Stimulated activated CD8-positive, alpha-beta memory T cell treated with anti-CD3 and anti-CD28 coated beads, Interleukin-2, amount 100 ng/mL, for 1 hour (primary cell): ENCODE measurements at places on chromosomes 2 and 18.

GRCh38 chr2:3211256-3212060 lies 166.2 kb downstream of the EIPR1 start:
- no peak for DNase-seq

GRCh38 chr2:196123679-196124373 lies 47.6 kb downstream of the STK17B start:
- no peak for DNase-seq

GRCh38 chr2:58515827-58516573 lies 274.9 kb upstream of the FANCL start:
- DNase-seq: no peak

- DNase-seq: no peak
Observed at GRCh38 chr2:137348301-137348700, 583.0 kb downstream of the THSD7B start.

- no peak for DNase-seq
Observed at GRCh38 chr18:77379976-77380509, 130.4 kb downstream of the GALR1 start.

DNA sequence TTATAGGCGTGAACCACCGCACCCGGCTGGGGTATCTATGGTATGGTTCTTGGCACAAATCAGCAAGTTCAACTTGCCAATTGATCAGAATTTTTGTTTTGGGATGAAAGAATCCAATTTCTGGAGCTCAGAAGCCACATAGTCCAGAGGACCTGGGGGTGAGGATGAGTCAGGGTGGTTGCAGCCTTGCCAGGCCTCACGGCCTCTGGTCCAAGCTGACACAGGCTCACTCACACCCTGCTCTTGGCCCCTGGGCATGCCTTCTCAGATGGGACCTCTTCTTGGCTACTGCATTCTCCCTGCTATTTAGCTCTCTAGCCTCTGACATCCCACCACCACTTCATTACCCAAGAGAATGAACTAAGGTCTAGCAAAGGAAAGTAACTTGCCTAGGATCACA lies 16.3 kb downstream of the CAPG start:
- no peak for DNase-seq

DNA sequence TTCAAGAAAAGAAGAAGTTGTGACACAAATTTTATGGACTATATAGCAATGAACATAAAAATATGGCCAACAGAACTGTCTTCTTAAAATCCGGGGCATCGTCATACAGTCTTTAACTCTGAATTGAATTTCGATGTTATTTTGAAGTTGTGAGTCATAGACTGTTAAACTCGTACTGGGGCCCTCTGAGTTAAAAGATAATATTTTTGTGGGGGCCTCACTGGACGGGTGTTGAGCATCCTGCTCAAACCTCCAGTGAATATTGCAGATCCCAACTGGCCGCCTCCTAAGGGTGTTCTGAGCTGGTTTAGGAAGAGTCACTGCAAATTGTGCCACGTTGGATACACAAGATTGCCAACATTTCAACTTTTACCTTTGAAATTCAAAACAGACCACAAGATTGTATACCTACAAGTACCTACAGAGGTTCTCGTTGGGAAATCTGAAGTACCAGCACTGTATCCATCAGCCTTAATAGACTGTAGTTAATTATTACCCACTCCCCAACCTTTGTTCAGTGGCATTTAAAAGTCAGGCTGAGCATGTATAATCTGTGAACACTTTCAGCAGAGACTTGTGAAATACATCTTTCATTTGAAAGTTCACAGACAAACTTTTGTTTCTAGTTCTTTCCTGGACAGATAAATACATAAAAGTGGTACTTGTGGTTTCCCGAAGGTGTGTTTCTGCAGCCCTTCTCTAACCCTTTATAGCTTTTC lies 27.8 kb downstream of the KLHL23 start:
- no peak for DNase-seq

DNA sequence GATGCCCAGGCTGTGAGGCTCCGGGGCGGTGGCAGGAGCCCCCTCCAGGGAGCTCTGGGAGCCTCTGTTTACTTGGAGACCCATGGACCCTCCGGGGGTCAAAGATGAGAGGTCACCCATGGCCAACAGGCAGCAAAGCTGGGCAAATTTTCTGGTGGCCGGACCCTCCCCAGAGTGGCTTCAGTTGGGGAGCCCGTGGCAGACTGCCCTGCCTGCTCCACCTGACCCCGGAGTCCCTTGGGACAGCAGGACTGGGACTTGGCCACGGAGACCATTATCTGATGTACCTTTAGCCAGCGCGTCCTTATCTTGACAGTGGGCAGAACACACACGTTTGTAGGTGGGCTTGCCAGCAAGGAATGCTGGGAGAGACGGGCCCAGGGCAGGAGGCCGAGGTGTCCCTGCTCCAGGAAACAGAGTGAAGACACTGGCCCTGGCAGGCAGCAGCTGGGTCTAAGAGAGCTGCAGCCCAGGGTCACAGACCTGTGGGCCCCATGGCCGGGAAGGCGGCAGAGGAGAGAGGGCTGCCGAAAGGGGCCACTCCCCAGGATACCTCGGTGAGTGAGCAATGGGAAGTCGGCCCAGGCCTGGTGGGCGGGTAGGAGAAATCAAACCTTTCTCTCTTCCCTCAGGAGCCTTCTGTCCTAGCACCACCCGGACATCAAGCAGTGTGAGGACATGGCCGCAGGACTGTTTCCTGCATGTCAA lies at the start of the genes ABCG5 and ABCG8:
Gene ABCG5 (minus strand): TSS at position 280 of the 708 bp plus-strand sequence. CDS start 160 bp downstream, at position 120.
Gene ABCG8 (plus strand): TSS at position 412 of the 708 bp plus-strand sequence. CDS start 83 bp downstream, at position 495.
- DNase-seq: no peak

DNA sequence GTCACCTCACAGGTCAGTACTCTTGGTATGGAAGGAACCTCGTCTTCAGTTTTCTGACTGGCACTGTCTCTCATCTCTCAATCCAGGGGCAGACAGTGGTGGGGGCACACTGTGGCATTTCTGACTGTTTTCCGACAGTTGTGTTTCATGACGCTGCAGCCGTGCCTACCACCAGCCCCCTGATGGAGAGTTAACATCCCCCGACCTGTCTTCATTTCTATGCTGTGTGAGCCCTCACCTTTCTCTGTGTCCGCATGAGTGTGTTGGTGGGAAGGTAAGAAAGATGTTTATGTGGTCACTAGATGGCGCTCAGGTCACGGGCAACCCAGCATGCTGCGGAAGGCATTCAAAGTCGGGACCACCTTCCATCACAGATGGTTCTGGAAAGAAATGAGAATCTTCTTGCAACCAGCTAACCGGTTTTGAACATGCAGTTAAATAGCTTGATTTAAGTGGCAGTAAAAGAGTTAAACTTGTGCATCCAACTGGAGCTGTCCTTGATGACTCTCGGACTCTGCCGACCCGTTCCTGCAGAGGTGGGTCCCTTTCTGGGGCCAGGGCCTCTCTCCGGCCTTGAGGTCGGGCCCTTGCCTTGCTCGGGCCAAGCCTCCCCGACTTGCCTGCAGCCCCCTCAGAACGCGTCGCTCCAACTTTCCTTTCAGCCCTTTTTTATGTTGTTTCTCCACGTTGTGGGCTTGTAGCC lies 92.4 kb downstream of the DYSF start:
- no peak for DNase-seq

DNA sequence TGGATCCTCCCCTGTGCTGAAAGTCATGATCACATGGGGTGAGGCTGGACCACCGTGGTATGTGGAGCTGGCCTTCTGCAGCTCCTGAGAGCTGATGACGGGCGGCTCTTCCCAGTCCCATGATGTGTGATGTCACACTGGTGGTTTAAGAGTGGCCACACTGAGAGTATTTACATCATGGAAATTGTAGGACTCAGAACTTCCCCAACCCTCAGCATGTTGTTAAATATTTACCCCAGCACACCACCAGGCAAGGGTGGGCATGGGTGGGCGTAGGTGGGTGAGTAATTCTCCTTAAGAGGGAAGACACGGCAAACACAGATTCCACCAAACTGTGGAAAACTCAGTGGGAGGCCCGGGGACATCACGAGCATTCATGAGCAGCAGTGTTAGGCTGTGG lies 106.8 kb downstream of the ALPK2 start:
- DNase-seq: no peak

DNA sequence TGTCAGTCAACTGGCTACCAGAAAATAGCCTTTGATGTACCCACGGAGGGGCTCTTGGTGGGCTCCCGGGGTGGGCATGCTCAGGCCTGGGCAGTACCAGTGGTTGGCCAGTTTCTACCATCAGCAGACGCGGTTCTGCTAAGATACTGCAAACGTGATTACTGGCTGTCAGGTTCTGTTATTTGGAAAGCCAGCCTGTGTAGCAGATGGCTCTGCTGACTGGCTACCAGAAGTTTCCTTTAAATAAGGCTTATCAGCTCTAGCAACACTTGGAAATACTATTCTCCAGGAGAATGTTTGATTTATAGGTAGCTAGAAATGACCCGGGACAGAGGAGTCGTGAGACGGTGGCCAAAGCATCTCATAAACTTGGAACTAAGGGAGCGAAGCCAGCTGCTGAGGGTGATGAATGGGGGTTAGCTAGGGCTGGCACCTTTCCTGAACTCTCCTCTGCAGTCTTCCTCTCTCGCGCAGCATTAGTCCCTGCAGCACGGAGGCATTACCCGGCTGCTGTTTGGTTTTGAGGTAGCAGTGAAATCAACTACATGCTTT lies 171.9 kb downstream of the AGAP1 start:
- no peak for DNase-seq

DNA sequence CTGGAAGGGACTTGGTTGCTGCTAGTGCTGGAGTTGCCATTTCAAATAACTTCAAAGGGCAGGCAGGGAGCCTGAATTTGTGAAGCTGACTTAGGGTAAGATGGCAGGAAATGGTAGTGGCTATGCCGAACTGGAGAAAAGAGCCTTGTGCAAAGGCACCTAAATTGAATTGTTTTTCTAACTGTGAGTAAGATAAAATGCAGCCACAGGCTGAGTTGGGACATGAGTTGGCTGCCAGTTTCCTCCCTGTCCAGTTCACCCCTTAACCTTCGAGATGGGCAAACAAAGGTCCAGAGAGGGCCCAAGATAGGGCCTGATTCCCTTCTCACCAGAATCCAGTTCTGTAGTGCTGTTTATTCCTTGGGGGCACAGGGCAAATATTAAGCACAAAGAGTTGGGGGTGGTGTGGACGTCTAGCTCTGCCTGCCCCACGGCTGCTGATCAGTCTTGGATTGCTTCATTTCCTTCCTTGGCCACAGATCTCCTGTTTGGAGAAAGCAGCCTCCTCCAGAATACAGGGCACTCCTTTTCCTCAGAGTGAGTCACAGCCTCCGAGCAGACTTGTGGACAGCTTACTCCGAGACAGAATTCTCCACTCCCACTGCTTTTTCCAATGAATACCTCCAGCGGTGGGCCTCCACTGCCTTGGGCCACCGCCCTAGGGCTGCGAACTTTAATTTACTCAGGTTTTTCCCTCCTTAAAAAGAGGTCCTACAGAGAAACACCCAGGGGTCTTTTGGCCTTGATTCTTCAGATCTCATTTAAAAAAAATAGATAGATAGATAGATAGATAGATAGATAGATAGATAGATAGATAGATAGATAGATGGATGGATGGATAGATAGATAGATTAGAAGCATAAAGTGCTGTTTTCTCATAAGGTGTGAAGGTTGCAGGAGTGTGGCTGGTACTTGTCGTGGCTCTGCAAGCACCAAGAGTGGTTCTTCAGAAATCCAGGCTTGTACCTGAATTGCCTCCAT lies 18.4 kb upstream of the SLC20A1 start:
- DNase-seq: no peak

DNA sequence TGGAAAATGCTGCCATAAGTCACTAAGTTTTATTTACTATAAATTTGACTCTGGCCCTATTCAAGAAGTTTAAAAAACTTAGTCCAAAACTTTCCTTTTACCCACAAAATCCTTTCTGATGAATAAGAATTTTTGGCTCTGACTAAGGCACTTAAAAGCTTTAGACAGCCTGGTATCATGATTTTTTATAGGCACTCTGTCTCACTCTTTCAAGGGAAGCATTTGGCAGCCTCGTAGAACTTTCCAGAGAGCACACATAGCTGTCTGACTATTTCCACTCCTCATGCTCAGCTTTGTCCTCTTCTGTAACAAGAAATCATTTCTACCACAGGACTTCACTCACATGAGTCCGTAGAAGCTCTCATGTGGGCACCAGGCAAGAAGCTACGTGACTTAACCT lies 32.3 kb upstream of the XDH start:
- DNase-seq: no peak
